ENCODE measurements at places on chromosomes 13 and 19.
A peak's percentile ranks its signal among the peaks of the same experiment; 100 is the strongest.

- no peak for DNase-seq
These were observed 19.4 kb upstream of the F7 start for GRCh38 chr13:113086031-113086750.

DNA sequence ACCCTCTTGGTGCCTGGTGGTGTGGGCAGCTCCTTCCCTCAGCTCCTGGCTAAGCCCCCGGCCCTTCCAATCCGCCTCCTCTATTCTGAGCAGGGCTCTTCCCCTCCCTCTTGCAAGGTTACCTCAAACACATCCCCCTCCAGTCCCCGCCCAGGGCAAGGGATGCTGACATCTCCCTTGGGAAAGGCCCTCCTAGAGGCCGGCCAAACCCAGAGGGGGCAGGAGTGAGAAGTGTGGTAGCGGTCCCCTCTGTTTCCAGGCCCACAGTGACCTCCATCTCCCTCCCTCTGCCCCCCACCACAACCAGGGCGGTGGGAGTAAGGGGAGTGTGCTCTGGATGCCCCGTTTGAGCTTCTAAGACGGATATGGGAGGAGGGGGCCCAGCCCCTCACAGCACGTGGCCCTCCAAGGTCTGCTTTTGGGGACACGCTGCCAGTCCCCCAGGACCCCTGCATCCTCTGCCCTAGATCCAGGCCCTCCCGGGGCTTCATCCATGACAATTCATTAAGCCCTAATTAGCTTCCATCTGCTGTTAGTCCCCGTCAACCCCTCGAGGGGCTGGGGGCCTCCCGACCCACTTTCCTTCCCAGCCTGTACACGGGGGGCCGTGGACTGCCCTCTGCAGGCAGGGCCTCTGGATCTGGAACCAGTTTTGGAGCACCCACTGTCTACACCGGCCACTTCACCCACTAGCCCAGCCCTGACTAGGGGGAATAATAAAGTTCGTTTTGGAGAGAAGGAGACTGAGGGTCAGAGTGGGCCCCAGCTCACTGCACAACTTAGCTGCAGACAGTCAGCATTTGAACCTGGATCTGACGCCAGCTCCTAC, 2.3 kb downstream of the LINGO3 start:
- no peak for DNase-seq

GRCh38 chr19:4360081-4360569, 16.8 kb downstream of the MPND start:
- no peak for DNase-seq

DNA sequence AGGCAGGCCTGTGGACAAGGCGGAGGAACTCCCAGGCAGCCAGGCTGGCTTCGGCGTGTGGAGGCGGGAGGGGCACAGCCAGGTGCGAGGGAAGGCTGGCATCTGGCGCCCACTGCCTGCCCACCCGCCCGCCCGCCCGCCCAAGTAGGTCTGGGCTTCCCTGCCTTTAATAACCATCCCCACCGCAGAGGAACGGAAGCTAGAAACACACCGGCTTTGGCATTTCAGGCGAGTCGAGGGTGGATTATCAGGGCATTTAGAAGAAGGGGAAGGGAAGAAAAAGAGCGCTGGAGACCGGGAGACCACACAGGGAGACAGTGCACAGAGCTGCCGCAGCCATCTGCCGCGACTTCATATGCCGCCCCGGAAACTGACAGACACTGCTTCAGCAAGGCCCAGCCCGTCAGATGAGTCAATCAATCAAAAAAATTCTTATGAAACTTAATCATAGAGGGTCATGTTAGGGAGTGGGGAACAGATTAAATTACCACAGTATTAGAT, 199.7 kb downstream of the TSHZ3 start:
- no peak for DNase-seq

GRCh38 chr13:49240017-49240416, 7.7 kb upstream of the CDADC1 start:
- DNase-seq, result no peak

- DNase-seq, result no peak
These were observed 59.4 kb downstream of the SLC10A2 start for GRCh38 chr13:103006641-103007426.

GRCh38 chr13:51821606-51822005, 17.6 kb upstream of the DHRS12 start:
- no peak for DNase-seq

DNA sequence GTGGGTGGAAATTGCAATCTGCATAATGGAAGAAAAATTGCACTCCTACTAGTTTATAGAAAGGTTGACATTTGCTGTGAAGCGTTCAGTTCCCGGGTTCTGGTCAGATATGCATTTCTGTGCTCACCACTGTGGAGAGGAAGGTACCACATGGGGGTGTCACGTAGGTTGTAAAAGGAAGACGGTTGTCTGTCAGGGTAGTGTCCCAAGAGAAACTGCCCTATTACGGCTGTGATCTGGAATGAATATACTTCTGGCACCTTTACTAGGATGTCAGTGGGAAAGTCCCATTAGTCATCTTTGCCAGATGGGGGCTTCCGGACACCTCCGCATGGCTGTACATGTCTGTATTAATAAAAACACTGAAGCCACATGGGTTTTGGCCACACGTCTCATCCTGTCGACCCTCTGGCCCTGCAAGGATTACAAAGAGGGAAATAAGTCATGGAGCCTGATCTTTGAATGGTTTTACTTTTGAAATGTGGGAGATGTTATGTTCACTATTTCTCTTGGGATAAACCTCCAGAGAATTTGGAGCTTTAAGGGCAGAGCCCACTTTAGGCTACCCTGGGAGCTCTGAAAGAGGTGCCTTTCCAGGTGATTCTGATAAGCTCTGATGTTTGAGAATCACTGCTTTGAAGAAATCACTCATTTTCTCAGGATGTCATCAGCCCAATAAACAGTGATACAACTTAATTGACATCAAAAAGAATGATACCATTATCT, 133.9 kb downstream of the AKAP11 start:
- peak; percentile 52 for DNase-seq

- DNase-seq, result no peak
These were observed 99.7 kb downstream of the DCLK1 start for GRCh38 chr13:36031490-36031889.

DNA sequence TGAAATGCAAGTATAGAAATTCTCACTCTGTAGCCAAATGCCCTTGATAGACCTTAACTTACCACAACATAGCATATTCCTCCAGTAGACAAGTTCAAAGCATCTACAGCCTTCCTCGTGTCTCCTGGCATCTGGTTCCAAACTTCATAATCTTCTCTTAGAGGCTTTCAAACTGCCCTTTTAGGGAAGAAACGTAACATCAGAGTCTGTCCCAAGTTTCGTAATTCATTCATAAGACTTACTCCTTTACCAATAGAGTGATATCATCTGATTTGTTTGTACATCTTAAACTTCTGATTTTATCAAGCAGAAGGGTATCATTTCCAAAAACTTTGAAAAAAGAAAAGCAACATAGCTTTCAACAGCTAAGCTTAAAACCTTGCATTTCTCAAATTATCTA, 137.4 kb downstream of the SPRY2 start:
- no peak for DNase-seq

GRCh38 chr13:108227651-108228272, 9.6 kb downstream of the ABHD13 start:
- DNase-seq, result peak; percentile 30

GRCh38 chr13:113666951-113667701, at the start of gene GRK1:
GRK1 (plus strand) TSS chr13:113667219; CDS start chr13:113667387, 168 bp downstream.
- no peak for DNase-seq

DNA sequence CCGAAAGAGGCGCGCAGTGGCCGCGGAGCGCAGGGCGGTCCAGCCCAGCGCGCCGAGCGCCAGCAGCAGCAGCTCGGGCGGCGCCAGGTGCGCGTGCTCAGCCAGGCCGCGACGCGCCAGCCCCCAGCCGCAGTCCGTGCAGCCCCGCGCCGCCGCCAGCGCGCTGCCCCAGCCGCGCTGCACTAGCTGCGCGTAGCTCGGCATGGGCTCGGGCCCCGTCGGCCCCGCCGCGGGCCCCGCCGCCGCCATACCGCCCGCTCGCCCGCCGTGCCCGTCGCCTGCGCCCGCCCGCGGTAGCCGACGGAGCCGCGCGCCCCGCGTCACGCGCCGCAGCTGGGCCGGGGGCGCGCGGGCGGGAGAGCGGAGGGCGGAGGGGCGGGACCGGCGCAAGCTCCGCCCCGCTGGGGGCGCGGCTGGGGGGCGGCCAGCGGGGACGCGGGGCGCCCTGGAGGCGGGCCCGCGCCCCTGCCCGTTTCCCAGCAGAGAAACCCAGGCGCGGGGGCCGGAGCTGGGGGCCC, at the start of gene CERS1:
TSS of gene CERS1 (minus strand) at position 335 of the 518 bp plus-strand sequence. CDS start at position 249, 86 bp downstream.
- DNase-seq, result no peak

GRCh38 chr19:3361384-3362216, 4.8 kb upstream of the NFIC start:
- no peak for DNase-seq

DNA sequence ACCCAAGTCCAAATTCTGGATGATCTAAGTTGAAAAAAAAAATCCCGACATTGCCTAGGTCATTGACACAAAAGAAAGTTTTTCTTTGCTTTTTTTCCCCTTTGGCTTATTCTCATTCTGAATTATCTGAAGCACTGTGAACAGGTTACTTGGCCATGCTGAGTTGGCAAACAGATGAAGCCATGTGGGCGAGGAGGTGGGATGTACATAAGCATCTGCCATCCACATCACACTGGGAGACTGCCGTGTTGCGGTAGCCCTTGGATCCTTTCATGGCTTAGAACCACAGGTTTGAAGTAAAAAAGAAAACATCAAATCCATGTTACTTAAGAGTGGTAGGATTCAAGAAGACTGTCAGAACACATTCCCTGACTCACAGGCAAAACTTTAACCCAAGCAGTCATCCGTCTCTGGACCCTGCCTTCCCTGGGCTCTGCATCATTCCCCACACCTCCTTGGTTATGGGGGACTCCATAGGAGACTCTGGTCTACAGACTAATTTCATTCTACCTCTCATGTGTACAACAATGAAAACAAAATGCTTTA, 242.5 kb upstream of the SERP2 start:
- DNase-seq, result no peak

GRCh38 chr19:1394252-1395193, 6.8 kb downstream of the GAMT start:
- no peak for DNase-seq

DNA sequence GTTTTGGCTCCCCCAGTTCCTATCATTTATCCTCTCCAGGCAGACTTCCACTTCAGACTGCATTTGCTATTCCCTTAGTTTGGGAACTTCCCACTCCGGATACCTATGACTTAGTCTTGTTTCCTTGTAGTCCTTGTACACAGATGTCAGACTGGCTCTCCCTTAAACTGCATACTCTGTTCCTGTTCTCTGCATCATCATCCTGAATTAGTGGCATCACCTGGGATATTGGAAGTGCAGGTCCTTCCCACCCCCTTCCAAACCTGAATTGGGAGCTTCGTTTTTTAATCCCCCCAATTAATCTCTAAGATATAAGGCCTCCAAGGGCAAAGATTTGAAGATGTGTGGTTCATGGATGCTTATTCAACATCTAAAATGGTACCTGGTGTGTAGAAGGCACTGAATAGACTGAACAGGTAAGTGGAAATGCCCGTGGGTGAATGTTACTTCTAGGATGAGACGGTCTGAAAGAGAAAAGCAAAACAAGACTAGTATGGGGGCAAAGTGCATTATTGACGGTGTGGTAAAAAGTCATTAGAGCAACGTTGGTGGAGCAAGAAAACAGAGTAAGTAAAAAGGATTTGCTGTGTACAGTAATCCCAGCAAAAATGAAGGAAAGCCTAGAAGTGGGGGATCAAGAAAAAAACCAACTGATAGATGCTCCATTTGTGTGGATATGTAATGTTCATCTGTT, 9.6 kb downstream of the MIR17HG start:
- no peak for DNase-seq

- no peak for DNase-seq
These were observed at the start of gene TMC4 for GRCh38 chr19:54172471-54173358. TMC4 (minus strand) TSS chr19:54173160; CDS start chr19:54173117, 43 bp downstream.

DNA sequence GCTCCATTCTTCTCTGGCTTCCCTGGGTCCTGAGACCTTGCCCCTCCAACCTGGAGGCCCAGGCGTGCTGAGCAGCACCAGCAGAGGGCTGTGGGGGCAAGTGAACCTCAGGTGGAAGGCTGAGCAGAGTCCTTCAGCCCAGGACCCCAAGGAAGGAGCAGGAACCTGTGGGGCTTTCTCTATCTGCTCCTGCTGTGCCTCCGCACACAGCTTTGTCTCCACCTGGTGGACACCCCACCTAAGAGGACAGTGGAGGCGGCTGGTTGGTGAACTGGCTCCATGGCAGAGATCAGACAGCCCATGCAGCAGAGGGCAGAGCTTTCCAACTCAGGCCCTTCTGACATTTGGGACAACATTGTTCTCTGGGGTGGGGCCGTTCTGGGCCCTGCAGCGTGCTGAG, 19.7 kb downstream of the ZFR2 start:
- DNase-seq, result no peak

DNA sequence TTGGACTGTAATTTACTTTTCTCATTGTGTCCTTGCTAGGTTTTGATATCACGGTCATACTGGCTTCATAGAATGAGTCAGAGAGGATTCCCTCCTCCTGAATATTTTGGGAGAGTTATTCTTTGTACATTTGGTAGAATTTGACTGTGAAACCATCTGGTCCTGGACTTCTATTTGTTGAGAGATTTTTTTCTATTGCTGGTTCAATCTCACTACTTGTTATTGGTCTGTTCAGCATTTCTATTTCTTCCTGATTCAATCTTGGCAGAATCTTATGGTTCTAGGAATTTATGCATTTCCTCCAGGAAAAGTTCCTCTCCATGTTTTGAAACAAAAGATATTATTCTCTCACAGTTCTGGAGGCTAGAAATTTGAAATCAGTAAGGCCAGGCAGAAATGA, 4.9 kb upstream of the CD33 start:
- no peak for DNase-seq

GRCh38 chr13:114020750-114021463, 47.0 kb upstream of the C13orf46 start:
- DNase-seq, result no peak

- DNase-seq, result no peak
These were observed 77.1 kb downstream of the DNAJC3 start for GRCh38 chr13:95754069-95754468.
